NB4 (cell line): ENCODE measurements at places on chromosomes 5 and 9.

- DNase-seq, result no peak
These were observed 843 bp downstream of the BSPRY start for GRCh38 chr9:113350107-113350661.

DNA sequence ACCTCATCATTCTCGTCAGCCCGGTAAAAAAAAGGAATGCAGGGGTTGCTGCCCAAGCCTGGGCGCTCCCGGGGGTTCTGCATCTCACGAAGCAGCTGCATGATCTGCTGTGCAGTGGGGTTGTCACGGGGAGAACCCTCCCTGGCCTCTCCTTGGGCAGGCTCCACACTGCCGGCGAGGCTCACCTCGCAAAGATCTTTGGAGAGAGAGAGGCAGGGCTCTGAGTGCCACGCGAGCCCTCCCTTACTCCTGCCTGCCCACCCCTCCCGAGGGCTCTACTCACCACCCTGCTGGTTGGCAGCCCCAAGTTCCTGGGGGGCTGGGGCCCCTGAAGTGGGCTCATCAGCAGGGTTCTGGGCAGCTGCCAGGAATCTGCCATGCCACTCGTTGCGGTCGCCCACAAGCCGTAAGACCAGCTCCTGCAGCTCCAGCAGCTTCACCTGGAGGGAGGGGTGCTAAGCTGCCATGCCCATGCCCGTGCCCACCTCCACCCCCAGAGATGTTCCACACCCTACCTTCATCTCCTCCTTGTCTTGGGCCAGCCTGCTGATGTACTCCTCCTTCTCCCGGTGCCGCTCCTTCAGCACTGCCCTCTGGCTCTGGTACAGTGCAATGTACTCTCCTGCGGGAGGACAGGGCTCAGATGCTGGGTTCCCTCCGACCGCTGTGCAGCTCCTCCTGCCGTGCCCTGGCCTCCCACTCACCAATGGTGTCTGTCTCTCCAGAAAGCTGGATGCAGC, 18.6 kb downstream of the GOLGA2 start:
- no peak for DNase-seq

- no peak for DNase-seq
These were observed 86.0 kb upstream of the TBC1D2 start for GRCh38 chr9:98341157-98342097.

DNA sequence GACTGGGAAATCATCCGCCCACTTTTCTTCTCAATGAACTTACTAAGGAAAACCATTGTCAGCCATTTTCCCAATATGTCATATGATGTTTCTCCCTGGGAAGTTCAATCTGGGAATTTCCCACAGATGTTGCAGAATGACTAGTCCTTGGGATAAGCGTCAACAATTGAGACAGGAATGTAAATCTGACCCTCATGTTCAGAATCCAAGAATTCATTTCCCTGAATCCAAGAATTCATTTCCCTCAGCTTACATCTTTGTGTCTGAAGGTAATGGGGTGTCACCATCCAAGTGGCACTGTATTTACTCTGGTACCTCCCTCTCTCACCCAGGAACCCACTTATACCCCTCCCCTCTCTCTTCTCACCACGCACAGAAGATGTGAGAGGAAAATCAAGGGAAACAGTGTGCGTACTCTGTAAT, 7.4 kb downstream of the KLF9 start:
- no peak for DNase-seq

DNA sequence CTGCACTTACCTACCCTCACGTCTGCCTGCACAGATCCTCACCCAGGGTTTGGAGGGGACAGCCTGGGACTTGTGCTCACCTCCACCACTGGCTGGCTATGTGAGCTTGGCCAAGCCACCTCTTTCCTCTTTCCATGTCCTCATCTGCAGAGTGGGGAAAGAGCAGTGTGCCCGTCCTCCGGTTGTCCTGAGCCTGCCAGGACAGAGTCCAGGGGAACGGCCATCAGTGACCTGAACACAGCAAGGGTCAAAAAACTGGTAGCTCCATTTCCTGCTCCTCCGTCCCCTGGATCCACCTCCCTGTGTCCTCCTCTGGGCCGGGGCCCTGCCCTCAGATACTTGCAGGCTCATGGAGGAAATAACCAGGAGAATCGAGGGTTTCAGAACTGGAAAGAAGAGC, 187.7 kb downstream of the OLFM1 start:
- no peak for DNase-seq

GRCh38 chr5:43038496-43038989, 1.6 kb downstream of the ANXA2R start:
- peak; percentile 72 for DNase-seq

DNA sequence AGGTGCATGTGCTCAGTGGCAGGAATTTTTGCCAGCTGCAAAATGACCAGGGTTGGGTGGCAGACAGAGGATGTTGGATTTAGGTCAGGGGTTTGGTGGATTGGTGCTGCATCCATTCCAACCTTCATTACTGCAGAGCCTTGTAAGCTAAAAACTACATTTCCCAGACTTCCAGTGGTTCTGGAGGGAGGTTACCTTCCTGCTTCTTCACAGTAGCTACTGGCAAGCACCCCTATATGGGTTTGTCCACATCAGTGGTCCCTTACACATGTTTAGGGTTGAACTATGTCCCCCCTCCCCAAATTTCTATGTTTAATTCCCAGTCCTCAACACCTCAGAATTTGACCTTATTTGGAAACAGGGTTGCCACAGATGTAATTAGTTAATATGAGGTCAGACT, 20.7 kb upstream of the IL17B start:
- no peak for DNase-seq

DNA sequence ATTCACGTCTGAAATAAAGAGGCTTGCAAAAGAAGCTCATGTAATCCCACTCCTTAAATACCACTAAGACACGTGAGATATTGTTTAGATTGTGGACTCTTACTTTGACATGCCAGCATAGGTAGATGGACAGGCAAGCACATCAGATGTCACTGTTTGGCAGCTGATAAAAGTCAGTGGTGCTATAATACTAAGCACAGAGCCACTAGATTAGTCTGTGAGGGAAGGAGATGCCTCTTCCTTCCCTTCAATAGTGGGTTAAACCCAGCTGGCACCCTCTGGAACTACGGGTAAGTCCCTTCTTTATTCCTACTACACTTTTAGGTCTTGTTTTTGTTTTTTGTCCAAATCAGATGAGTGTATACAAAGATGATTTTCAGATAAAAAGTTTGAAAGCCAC, at the start of gene MYOT:
MYOT (plus strand) TSS at position 197 of the 400 bp plus-strand sequence. CDS start 2,792 bp downstream, outside the sequence.
- DNase-seq, result no peak

DNA sequence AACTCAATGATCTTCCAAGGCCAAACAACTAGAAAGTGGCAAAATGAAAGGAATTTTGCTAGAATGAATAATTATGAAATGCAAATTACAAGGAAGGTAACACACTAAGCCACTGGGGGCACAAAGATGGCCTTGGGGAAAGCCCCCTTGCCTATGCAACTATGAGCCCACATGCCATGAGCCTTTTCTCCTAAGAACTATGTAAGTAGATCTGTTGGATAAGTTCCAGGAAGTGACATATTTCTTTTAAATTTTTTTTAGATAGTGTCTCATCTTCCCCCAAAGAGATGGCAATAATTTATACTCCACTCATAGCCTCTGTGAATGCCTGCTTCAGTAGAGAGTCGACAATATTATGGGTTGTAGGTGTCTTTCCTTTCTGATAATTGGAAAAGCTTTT, 257.8 kb downstream of the AUH start:
- DNase-seq, result no peak

GRCh38 chr5:115016646-115017045, 153.1 kb downstream of the TRIM36 start:
- no peak for DNase-seq

DNA sequence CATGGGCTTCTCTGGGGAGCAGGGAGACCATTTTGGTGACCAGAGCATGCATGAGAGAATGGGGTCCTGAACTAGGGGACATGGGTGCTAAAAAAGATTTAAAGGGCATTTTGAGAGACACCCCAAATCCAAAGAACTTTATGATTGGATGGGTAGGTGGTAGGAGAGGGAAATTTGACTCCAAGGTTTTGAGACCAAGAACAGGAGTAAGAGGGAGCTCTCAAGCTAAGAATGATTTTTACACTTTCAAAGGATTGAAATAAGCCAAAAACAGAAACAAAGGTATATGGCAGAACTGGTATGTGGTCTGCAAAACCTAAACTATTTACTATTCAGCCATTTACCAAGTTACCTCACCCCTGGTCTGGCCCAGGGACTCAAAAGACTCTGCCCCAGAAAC, 318.2 kb upstream of the CLINT1 start:
- DNase-seq, result no peak

GRCh38 chr9:107548298-107549142, 59.0 kb upstream of the KLF4 start:
- DNase-seq, result peak; percentile 79

GRCh38 chr9:127680846-127681245, 25.9 kb upstream of the CFAP157 start:
- DNase-seq, result no peak

- DNase-seq, result no peak
These were observed 483.5 kb downstream of the AGTPBP1 start for GRCh38 chr9:85258236-85258635.

GRCh38 chr9:21605489-21605931, 123.4 kb upstream of the IFNE start:
- no peak for DNase-seq

- DNase-seq, result no peak
These were observed 24.4 kb downstream of the SHC3 start for GRCh38 chr9:89154218-89154617.

GRCh38 chr5:139262059-139262741, 31.3 kb upstream of the MATR3 start:
- no peak for DNase-seq

DNA sequence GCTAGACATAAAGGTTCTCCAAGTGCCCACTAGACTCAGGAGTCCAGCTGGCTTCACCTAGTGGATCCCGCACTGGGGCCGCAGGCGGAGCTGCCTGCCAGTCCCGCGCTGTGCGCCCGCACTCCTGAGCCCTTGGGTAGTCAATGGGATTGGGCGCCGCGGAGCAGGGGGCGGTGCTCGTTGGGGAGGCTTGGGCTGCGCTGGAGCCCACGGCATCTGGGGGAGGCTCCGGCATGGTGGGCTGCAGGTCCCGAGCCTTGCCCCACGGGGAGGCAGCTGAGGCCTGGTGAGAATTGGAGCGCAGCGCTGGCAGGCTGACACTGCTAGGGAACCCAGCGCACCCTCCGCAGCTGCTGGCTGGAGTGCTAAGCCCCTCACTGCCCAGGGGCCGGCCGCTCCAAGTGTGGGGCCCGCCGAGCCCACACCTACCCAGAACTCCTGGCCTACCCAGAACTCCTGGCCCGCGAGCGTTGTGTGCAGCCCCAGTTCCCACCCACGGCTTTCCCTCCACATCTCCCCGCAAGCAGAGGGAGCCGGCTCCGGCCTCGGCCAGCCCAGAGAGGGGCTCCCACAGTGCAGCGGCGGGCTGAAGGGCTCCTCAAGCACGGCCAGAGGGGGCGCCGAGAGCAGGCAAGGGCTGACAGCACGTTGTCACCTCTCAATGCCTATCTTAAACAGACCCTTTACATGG, 260.7 kb upstream of the DMRT1 start:
- DNase-seq, result no peak

DNA sequence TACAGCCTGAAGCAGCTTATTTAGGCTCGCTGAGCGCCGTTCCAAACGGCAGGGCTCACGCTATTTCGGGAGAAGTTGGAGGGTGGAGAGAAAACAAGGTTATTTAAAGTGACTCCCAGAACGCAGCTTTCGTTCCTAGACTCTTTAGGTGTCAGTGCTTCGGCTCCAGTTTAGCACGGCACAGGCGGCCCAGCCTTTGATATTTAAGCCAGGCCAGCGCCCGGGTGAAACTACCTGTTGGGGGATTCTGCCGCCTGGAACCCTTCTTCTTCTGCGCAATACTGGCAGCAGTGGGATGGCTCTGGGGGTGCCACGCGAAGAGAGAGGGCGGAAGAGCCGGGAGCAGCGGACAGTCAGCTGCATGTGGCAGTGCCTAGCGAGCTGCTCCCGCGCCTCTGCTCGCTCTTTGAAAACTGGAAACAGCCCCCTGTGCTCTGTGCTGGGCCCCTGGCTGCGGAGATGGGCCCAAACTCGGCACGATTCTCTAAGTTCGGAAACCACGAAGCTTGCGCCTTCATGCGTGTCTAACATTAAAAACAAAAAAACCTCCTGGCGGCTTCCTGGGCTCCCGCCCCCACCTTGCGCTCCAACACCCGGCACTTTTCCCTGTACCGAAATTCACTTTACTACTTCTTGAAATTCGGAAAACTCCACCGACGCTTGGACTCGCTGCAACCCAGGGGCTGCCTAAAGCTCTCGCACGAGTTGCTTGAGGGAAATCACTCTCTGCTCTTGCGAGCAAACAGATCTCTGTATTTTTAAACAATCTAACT, 34.6 kb upstream of the NFIB start:
- DNase-seq, result no peak

DNA sequence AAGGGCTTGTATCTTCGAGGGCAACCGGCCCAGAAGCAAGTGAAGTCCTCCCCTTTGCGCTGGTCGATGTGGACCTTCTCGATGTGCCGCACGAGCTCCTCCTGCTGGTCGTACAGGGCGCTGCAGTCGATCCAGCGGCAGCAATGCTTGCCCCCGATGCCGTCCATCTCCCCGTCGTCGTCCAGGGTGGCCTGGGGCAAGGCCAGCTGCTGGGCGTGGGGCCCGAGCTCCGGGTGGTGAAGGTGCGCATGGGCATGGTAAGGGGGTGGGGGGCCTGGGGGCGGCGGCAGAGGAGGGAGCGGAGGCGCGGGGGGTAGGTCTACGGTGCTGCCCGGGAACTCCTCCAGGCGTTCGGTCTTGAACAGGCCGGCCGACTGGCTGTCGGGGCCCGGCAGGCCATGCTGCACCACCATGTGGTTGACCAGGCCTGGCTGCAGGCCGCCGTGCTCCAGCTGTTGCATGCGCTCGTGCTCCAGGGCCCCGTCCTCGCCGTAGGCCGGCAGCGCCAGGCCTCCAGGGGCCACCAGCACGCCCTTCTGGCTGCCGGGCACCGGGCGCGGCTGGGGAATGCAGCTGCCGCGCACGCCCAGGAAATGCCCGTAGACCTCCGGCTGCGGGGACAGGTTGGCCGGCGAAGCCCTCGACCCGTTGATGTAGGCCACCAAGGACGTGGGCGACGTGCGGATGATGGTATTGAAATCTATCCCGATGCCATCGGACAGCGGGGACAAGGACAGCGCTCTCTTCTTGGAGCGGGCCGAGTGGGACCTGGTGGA, 181.8 kb downstream of the GLIS3 start:
- peak; percentile 53 for DNase-seq

DNA sequence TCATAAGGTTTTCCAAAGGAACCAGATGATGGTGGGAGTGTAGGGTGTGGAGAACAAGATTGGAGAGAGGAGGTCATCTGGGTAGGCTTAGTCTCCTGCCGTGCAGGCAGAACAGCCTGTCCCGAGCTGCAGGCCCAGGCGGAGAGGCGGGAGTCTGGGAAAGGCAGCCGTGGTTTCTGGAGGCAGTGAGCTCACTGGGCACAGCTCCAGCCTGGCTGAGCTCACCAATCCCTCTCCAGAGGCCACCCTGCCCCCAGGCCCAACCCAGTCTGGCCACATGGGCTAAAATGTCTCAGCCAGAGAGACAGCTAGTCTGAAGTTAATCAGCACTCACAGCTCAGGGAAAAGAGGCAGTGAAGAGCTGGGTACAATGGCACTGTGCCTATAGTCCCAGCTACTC, 12.3 kb downstream of the P4HA2 start:
- DNase-seq, result no peak
